GM20000 (cell line): ENCODE measurements at places on chromosomes 13 and 19.

- DNase-seq = no peak
These were observed 135.2 kb downstream of the USP12 start for GRCh38 chr13:27036236-27036981.

GRCh38 chr19:29837448-29837981, 25.7 kb downstream of the CCNE1 start:
- peak; percentile 82 for DNase-seq

- no peak for DNase-seq
These were observed 343.8 kb downstream of the RBM26 start for GRCh38 chr13:79062291-79062690.

GRCh38 chr19:6343462-6343861, 10.1 kb upstream of the ACER1 start:
- no peak for DNase-seq

- DNase-seq = no peak
These were observed 1599.1 kb downstream of the PCDH9 start for GRCh38 chr13:65631078-65631477.
